Transverse colon (tissue), 4 donors: ENCODE measurements at places on chromosomes 2 and 18. TPM values are rescaled to one million over a fixed set of nuclear protein-coding genes. Genes with fewer than 3 reads are reported as not detected.

GREB1 gene
- 0.20 TPM for total RNA-seq

GRCh38 chr2:202034249-202035088 is 814 bp downstream of the FZD7 start:
- DNase-seq, result peak; percentile 21

- DNase-seq, result no peak
Observed at GRCh38 chr2:37856101-37856751, 68.9 kb upstream of the RMDN2 start.

DNA sequence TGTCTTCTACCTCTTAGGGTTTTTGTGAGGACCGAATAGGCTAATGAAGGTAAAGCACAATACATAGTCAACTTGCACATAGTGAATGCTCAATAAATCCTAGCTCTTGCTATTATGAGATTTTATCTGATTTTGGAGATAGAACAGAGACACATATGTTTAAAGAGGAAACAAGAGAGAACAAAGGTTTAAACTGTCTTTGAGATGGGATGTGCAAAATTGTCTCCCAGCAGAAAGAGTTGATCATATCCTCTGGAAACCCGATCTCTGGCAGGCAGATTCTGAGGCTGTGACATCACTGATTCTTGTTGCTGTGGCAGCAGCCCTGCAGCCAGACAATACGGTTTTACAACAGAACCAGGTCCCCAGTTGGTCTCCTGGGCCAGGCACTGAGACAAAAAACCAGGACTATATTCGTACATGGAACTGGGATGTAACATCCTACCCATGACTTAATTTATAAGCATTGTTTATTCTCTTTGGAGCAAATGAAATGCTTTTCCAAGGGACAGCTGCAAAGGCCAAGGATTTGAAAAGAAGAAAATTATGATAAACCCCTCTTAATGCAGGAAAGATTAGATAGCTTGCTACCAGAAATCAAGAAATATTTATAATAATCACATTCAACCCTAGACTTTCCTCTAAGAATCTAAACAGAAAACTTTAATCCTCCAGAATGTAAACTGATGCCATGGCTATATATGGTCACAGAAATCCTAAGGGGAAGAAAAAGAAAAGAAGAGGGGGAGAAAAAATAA is 80.2 kb downstream of the SLC8A1 start:
- peak; percentile 16 for DNase-seq

DNA sequence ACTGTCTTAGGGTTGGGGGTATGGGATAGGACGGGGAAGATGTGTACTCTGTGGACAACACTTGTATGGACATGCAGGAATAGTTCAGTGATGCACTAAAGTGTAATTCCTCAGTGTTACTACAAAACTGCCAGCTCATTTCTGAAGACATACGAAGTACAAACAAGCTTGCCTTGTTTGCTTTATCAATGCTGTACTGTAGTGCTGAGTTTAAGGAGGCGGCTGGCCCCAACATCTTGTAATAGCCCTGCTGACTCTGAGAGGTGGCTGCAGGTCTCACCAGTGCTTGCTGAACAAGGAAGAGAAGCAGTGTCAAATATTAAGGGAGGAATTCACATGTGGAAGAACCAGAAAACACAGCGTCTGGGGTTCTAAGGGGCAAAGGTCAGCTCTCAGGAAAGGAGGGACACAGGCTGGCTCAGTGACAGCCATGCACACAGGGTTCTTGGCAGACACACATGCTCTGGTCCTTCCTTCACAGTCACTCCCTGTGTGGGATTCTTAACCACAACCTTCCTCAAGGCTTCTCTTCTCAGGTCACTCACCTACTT is 39.8 kb upstream of the EVA1A start:
- no peak for DNase-seq
